ENCODE measurements at places on chromosomes 4 and X.

GRCh38 chr4:28481565-28481964 lies 1620.9 kb downstream of the STIM2 start:
- no peak for DNase-seq

GRCh38 chr4:38601244-38601915 lies 62.6 kb upstream of the KLF3 start:
- no peak for DNase-seq

- DNase-seq = no peak
These were observed 25.7 kb upstream of the COX7B2 start for GRCh38 chr4:46934726-46935125.

- no peak for DNase-seq
These were observed 62.2 kb downstream of the NOCT start for GRCh38 chr4:139077567-139078355.

- DNase-seq = no peak
These were observed 161.1 kb downstream of the PHF8 start for GRCh38 chrX:53883196-53883595.

DNA sequence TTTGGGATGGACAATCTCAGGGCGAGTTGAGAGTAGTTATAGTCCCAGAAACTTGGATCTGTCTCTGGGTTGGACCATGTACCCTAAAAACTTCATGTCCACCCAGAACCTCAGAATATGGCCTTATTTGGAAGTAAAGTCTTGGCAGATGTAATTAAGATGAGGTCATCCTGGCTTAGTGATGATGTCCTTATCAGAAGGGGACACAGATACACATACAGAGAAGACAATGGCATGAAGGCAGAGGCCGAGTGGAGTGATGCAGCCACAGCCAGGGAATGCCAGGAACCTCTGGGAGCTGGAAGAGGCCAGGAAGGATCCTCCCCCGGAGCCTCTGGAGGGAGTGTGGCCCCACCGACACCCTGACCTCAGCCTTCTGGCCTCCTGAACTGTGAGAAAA lies 61.2 kb upstream of the STX18 start:
- no peak for DNase-seq

GRCh38 chr4:123676890-123677229 lies 280.3 kb downstream of the SPRY1 start:
- no peak for DNase-seq

GRCh38 chr4:122873821-122874593 lies 47.4 kb downstream of the FGF2 start:
- DNase-seq = no peak

DNA sequence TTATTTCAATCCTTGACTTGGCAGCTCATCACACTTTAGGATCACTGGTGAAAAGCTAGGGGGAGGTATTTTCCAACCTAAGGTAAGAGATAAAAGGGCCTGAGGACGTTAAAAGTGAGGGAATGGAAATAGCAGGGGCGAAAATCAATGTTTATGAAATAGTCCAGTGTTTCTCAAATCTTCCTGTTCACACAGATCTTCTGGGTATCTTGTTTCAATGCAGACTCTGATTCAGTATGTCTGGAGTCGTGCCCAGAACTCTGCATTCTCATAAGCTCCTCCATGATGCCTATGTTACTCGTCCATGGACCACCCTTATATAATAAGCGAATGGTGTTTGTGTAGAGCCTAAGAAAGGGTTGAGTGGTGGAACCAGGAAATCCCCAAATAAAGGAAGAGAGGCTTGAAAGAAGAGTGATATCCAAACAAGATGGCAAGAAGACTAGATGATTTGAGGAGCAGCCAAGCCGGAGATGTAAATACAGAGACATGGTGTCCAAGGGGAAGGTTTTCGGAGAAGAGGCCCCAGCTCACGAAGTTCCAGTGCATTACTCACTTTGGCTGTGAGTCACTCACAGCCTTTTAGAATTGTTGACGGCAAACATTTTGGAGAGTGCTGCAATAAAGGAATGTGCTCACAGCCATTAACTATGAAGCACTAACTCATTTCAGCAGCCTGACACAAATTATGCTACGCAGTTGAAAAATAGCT lies 215.6 kb upstream of the PPARGC1A start:
- no peak for DNase-seq

DNA sequence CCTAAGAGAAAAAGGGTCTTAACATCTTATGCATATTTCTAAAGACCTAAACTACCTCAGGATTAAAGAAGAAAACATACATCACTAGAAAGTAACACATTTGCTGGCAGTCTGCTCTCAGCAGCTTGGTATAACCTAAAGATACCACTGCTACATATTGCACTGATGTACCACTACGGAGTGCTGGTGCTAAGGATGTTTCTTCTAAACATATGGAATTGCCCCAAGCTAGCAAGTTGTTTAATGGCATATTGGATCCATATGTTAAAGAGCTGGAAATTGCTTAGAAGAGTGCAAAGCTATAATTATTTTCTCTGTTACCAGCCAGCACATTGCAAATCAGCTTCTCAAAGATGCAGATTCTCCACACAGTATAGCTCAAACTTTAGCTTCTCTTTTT lies 436.5 kb upstream of the GALNTL6 start:
- DNase-seq = no peak

DNA sequence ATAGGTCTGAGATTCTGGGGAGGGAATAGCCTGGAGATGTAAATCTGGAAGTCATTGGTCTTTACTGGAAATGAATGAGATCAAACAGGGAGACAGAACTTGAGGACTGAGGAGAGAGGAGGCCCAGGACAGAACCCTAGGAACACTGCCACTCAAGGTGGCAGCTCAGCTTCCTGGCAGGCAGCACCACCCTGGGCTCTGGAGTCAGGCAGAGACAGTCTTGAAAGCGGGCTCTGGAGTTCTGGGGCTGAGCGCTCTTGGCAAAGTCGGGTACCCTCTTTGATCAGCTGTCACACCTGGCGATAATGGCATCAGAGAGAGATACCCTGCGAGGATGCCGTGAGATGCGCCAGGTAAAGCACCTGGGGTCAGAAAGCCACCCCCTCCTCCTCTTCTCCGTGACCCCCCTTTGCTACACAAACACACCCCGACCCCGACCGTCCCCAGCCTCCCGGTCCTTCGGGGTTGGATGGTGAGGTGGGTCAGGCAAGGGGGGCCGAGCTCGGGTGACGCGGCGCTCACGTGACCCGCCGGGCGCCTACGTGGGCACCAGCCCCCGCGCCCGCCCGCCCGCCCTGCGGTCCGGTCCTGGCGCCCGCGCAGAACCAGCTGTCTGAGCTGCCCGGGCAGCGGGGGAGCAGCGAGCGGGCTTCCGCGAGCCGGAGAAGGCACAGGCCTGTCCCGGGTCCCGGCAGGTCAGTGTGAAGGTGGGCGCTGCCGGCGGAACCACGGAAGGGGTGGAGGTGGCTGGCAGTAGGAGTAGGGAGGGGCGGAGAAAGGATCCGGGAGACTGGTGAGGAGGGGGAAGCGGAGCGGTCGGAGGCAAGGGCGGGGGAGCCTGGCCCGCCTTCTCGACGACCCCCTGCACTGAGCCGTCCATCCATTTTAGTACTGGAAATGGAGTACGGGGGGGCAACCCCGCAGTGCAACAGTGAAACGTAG lies at the start of gene TCEAL3:
Gene TCEAL3, plus strand, starts transcription at position 600 of the 942 bp plus-strand sequence. CDS start 1,102 bp downstream, outside the sequence.
- DNase-seq = peak; percentile 27

GRCh38 chr4:2402048-2402842 lies 16.2 kb downstream of the ZFYVE28 start:
- DNase-seq = no peak

DNA sequence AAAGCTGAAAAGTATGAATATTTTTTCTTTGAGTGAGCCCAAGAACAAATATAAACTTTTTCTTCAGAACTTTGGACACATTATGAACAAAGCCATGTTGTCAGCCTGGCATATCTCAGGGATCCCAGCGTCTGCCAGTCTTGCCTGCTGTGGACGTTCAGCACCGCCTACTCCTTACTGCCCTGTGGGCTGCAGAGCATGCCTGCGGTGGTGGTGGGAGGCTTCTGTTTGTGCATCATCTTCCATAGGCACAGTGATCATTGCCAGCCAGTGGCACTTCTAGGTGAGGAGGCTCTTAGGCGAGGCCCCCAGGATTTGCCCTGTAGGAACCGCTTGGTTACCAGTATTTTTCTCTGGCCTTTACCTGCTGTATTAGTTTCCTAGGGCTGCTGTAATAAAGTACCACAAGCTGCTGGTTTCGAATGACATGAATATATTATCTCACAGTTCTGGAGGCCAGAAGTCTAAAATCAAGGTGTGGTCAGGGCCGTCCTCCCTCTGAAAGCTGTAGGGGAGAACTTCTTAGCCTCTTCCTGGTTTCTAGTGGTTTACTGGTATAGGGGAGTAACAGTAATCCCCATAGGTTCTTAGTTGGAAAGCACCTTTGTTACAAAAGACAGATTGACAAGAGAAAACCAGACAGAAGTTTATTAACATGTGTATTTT lies 15.4 kb downstream of the ANXA3 start:
- no peak for DNase-seq

GRCh38 chr4:164725066-164725465 lies 28.9 kb upstream of the SMIM31 start:
- DNase-seq = no peak

DNA sequence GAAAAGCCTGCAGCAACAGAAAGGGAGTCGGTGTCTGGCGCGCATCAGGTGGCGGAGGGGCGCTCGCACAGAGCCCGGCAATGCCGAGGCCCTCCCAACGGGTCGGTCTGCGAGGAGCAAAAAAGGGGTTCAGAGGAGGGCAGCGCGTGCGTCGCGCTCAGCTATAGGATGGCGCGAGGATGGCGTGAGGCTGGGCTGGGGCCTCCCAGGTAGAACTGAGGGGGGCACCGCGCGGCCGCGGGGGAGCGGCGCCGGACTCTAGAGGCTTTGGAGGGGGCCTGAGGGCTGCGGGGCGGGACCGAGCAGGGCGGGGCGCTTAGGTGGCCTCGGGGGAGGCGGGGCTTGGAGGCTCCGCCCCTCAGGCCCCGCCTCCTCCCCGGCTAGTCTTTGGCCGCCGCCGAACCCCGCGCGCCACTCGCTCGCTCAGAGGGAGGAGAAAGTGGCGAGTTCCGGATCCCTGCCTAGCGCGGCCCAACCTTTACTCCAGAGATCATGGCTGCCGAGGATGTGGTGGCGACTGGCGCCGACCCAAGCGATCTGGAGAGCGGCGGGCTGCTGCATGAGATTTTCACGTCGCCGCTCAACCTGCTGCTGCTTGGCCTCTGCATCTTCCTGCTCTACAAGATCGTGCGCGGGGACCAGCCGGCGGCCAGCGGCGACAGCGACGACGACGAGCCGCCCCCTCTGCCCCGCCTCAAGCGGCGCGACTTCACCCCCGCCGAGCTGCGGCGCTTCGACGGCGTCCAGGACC lies at the start of gene PGRMC1:
Gene PGRMC1, plus strand, starts transcription at position 414 of the 751 bp plus-strand sequence. Its CDS starts 79 bp downstream, at position 493.
- peak; percentile 78 for DNase-seq

DNA sequence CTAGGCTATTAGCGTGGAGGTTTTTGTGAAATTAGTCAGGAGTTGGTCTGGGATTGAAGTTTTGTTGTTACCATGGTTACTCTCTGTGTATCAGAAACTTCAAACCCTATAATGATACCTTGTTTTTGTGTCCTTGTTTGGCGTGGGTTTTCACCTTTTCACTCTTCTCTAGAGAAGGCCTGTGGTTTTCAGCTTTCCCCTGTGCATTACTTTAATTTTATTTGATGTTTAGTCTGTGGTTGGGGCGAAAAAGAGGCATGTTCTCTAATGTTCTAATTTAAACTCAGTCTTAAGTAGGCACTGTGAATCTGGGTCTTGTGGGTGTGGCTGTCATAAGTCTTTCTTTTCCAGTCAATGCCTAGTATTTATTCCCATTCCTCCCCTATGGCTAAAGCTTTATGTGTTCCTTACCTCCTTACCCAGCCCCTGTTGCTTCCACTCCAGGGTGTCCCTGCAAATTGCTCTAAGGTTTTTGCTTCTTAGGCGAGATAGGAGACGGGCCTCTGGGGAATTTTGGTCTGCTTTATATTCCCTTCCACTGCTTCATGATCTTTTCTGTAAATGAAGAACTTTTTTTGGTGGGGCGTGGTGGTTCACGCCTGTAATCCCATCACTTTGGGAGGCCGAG lies 326.3 kb upstream of the ZCCHC13 start:
- peak; percentile 64 for DNase-seq

DNA sequence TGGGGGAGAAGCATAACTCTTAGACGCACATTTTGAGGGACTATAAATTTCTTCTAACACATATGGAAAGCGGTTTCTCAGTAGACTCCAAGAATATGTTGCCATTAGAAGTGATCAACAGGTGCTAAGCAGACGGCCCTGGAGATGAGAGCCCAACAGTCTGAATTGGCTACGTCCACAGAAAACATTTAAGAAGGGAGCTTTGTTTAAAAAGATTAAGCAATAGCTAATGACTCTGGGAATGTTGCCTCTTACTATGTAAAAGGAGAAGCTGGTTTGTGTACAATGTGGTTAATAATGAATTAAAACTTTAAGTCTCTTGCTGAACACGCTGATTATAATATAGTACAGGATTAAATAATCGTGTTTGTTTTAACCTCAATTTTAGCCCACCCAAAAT lies 399.5 kb downstream of the SMARCA1 start:
- DNase-seq = no peak

GRCh38 chr4:36351082-36351666 lies 69.8 kb downstream of the DTHD1 start:
- DNase-seq = peak; percentile 72

DNA sequence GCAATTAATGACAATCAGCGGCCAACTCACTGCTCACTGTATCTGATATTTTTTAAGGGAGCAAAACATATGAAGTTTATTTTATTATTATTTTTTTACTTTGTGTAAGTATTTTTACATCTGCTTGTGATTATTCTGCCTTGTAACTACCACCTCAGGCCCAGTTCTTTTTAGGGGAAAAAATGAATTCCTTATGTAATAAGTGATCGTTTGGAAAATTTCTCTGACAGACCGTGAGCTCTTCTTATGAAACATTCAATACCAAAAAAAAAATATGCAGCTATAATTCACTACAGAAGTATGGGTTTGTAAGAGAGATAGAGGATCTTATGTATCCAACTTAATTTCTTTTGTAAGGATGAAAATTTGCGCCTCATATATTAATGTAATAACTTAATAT lies 33.5 kb upstream of the STOX2 start:
- DNase-seq = no peak

DNA sequence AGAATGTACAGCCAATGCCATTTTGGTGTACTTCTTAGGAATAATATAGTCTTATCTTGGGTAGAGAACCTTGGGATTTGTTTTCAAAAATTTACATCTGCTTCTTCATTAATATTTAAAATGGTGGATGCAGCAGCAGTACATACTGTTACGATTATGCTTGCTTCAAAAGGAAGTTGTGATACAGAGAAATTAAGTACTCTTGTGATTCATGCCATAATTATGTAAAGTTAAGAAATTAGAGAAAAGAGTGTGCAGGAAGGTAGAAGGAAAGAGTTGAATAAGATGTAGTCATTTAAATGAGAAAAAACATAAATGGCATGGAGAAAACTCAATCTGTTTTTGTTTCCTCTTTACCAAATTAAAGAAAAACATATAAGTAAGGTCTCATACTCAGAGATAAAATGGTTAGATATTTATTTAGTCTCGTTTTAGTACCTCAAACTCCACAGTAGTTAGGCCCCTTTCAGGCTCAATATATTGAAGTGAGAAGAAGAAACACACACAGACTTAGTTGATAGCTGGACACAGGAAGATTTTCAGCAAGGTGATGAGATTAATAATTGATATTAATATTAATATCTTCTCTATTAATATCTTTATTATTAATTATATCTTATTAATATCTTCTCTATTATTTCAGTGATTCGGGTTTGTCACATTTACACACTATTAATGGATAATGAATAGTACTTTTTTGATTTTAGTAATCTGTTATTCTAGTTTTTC lies 70.1 kb upstream of the HPGD start:
- no peak for DNase-seq

GRCh38 chr4:54745031-54745770 lies 87.4 kb downstream of the KIT start:
- no peak for DNase-seq
